CD4-positive, alpha-beta T cell treated with Interleukin-2 at 100 ng/mL for 4 hours (primary cell): ENCODE measurements at places on chromosomes 2 and 18.

GRCh38 chr2:202269585-202269984 is 4.0 kb downstream of the NOP58 start:
- peak; percentile 31 for DNase-seq

GRCh38 chr2:159895258-159896065 is 97.5 kb upstream of the CD302 start:
- DNase-seq: peak; percentile 6

GRCh38 chr18:904218-905090 is at the start of gene ADCYAP1:
Gene ADCYAP1, plus strand, starts transcription at chr18:904871. Its CDS starts 516 bp downstream, at chr18:905387.
- no peak for DNase-seq

- DNase-seq: no peak
Measured at GRCh38 chr2:236360496-236360895, 96.3 kb upstream of the ASB18 start.

DNA sequence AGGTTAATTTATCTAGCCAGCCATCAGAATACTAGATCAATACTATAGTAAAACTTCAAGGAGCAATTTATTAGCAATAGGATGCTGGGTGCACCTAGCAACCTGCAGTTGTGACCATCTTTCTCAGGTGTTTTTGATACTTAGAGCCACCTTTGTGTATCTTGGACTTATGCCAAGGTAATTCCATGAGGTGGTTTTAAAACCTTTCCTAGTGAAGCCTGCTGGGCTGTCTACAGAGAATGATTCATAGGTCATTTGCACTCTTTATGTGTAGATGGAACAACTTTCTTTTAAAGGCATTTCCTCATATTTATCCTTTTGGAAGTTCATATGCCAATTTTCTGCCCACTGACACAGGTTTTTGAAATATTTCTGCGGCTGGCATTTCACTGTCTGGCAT is 1030.1 kb upstream of the POU3F3 start:
- no peak for DNase-seq

GRCh38 chr2:7020059-7020458 is 102.8 kb downstream of the RNF144A start:
- DNase-seq: no peak

- DNase-seq: no peak
Measured at GRCh38 chr2:47310801-47311560, 92.0 kb upstream of the MSH2 start.

GRCh38 chr2:198135481-198135934 is 331.1 kb downstream of the PLCL1 start:
- no peak for DNase-seq

- no peak for DNase-seq
Measured at GRCh38 chr2:108029496-108029895, 43.2 kb downstream of the SLC5A7 start.

- no peak for DNase-seq
Measured at GRCh38 chr2:53347269-53347668, 420.3 kb upstream of the CHAC2 start.

GRCh38 chr2:209424199-209424701 is 403 bp downstream of the MAP2 start:
- no peak for DNase-seq

DNA sequence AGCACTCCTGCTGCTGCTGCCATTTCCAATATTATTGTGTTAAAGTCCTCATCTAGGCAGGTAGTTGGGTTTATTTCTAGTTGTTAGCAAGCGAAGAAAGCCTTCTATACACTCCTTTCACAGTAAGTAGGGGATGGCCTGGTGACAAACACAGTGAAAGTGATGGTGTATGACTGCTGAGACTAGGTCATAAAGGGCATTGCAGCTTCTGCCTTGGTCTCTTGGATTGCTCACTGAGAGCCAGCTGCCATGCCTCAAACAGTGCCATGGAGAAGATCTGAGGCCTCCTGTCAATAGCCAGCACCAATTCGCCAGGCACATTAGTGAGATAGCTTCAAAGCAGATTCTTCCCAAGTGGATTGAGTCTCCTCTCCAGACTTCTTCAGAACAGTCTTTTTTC is 27.6 kb upstream of the MSTN start:
- no peak for DNase-seq

DNA sequence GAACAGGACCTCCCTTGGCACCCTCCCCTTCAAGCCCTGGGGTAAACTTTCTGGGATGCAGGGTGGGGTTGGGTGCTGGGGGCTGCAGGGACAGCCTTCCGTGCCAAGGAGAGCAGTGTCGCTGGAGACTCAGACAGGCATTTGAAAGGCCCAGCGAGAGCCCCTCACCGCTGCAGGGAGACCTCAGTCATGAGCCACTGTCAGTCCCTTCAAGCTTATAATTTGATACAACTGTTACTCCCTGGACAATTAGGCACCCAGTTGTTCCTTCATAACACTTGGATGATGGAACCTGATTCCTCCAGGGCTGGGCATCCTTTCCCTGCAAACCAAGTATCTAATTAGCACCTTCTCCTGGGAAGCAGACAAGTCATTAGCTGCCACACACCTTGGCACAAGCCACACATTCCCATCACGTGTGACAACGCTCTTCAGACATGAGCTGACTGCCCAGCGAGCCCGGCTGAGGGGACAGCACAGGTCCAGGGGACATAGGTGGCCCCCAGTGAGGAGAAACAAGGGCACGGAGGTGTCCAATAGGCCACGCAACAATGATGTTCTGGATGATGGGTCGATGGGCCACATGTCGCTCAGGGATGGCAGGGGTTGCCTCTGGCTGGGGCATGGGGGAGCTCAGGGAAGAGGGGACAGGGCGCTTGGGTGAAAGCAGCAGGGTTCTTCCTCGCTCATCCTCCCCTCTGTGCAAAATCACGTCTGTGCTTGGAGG is 59.6 kb downstream of the KCNF1 start:
- no peak for DNase-seq

GRCh38 chr2:187982668-187983067 is 309.0 kb upstream of the GULP1 start:
- DNase-seq: no peak

DNA sequence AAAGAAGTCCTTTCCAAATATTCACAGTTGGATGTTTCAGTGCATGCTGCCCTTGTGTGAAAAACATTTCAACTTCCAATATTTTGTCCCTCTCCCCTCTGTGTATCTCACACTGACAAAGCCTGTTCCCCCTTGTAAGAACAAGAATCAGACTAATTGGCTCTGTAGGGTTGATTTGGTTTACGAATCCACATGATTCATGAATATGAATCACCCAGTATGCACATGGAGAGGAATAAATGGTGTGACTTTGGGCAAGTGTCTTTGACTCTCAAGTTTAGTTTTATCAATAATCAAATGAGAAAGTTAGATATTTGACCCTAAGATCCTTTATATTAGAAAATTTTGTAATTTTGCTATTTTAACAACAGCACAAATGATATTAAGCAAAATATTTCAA is 9.3 kb upstream of the CDH20 start:
- no peak for DNase-seq

GRCh38 chr18:76053551-76053950 is 441.5 kb downstream of the ZNF516 start:
- DNase-seq: no peak
